ENCODE measurements at places on chromosomes 6 and 20.

DNA sequence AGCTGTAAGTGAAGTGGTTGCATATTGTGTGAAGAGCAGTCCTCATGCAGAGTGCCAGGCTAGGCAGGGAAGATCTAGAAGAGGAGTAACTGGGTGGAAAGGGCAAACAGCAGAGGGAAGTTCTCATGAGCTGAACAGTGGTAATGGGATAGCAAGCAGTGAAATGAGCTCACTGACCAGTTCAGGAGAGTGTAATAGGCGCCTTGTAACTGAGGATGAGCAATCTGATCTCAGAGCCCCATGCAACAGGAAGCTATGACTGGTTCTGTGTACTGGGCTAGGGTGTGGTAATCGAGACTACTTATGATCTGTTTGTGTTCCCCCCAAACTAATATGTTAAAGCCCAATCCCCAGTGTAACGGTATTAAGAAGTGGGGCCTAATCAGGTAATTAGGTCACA is 98.6 kb downstream of the RFX6 start:
- no peak for DNase-seq

DNA sequence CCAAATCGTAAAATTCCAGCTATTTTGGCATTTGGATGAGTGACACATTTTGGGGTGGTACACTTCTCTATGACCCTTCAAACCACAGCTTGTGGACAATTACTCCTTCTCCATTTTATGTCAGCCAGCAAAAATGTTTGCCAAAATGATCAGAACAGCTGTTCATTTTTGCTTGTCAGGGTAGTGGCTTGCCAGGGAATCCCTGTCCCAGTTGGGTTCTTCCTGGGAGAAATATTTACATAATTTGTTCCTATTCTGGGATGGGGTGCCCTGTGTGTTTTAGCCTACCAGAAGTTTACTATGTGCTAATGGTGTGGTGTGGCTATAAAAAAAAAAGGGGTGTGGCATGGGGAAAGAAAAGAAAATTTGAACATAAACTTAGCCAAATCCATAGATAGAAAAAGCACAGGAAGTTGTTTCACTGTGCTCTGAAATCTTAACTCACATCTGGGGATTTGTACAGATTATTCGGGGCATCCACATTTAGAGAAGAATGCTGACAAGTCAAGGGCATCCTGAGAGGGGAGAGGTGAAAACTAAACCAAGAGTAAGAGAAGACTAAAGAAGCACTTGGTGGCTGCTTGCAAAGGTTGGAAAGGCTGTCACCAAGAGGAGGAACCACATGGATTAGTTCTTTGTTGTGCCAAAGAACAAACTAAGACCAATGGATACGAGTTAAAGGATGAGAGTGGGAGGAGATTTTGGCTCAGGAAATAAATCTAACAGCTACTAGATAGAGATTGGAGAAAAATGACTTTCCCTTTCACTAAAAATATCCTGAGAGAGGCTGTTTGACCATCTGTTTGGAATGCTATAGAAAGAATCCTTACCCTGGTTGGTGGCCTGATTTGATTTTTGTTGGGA is 55.2 kb upstream of the RBM24 start:
- no peak for DNase-seq

- no peak for DNase-seq
Observed at GRCh38 chr6:33787346-33787953, 1.5 kb downstream of the LEMD2 start.

DNA sequence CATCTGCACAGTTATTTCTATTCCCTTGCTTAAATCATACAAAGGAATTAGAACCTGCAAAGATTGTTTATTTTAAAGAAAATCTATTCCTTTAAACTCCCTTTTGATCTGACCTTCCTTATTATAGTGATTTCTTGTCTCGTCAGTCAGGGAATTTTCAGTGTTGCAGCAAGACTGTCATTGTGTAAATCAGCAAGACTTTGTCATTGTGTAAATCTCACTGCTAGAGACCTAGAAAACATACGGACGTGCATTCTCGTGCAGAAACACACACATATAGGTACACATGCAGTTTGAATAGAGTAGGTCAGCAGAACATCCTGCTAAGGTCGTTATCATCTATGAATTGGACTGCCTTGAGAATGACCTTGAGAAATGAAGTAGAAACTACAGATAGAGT is 6.2 kb upstream of the SGK1 start:
- DNase-seq: no peak

GRCh38 chr6:116287689-116288282 is 8.1 kb upstream of the TSPYL1 start:
- DNase-seq: no peak

DNA sequence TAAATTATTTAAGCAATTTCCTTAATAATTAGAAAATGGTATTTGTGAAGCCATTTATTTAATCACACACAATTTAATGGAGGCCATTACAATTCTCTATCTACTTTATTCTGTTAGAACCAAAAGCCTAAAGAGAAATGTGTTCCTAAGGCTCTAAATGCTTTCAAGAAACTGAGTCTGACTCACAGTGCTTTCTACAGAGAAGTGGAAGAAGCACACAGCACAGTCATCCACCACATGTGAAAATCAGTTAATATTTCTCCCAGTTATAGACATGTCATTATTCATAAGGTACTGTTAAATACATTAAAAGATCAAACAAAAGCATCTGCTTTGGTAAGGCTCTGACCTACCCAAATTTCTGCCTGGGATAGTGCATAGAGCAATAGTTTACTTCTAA is 214.4 kb downstream of the ALDH8A1 start:
- DNase-seq: no peak

- peak; percentile 37 for DNase-seq
Observed at GRCh38 chr6:111871207-111871606, 2.0 kb downstream of the FYN start.

GRCh38 chr6:141833001-141833655 is 299.6 kb upstream of the GJE1 start:
- no peak for DNase-seq

DNA sequence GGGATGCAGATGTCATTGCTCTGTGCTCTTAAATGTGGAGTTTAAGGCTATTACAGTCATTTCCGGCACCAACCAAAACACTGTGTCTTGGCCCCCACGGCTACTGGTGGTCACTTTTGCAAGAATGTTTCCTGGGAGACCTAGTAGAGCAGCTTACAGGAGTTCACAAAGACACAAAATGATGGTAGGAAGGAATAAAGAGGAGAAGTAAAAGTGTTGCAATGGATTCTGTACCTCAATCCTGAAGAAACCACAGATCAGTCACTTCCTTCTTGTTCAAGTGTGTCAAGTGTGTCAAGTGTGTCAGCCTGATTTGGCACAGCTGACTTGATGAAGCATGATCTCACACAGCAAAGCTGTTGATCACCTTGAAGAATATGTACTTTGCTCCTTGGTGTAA is 344.0 kb downstream of the PLCB1 start:
- no peak for DNase-seq

GRCh38 chr6:115717062-115717461 is 343.6 kb downstream of the FRK start:
- DNase-seq: no peak

DNA sequence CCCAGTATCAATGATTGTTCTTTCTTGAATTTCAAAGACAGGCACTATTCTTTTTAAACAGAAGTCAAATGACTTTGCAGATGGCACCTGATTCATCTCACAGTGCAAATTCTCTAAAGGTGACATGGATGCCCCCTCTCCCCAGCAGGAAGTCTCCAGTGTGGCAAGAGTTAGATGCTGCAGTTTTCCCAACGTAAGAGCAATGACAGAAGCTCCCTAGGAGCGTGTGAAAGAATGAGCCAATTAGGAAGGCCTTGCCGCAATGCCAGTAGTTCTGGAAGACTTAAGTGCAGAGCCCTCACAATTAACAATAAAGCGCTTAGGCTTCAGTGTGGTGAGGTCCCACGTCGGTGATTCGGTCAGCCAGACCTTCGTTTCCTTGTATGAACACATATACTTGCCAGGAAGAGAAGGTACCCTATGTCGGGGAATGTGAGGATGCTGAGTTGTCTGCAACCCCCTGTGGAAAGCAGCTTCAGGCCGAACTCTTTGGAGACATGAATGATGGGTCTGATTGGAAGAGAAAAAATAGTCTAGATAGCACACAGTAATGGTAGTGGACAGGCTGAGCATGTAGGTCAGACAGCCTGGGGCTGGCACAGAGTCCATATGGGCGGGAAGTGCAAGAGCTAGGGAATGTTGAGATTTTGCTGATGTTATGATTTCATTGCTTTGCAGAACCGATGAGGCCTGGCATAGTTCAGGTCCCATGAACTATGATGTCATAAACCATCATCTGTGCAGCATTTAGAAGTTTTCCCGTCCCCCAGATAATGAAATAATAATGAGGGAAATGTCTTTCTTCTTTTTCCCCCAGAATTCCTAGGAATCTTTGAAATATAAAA is 132.6 kb downstream of the PHACTR1 start:
- DNase-seq: no peak

DNA sequence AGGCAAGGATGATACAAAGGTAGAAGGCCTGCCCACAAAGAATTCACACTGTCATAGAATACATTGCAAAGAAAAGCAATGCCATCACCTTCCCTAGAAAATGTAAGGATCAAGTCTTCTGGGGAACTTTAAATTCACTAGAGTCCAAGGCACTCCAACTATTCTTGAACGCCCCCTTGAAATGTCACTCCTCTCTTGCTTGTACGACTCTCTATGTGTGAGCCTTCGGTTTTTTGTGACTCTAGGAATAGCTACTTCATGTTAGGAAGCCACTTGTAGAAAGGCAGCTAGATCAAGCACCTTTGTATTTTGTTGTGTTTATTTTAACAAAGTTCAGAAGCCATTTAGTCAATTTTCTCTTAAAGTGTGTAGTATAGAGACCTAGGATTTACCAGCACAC is 159.2 kb upstream of the ARID1B start:
- DNase-seq: no peak

- no peak for DNase-seq
Observed at GRCh38 chr6:46648869-46649492, 3.6 kb downstream of the CYP39A1 start.

- DNase-seq: no peak
Observed at GRCh38 chr20:57851025-57851682, 141.3 kb upstream of the PMEPA1 start.

DNA sequence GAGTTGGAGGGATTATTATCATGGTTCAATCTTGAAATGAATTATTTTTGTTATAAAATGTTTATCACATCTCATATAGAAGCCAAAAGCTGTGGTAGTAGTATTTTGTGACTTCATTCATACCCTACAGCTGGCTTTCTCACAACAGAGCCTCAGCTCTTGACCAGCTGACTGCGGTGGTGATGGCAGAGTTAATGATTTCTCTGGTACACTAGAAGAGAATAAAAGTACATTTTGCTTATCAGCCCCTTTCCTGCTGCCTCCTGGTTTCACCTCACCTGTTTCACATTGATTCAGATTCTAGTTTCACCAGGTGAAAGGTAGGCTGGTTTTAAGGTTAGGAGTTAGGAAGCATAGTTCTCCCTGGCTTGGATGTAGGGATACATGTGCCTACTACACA is 55.7 kb downstream of the AFG1L start:
- no peak for DNase-seq

GRCh38 chr6:88167352-88167937 is 1.3 kb upstream of the CNR1 start:
- DNase-seq: no peak

- DNase-seq: no peak
Observed at GRCh38 chr6:162942866-162943265, 215.1 kb downstream of the PACRG start.

GRCh38 chr6:29680904-29681303 is at the start of gene ZFP57:
Gene ZFP57, minus strand, starts transcription at chr6:29681152. Its CDS starts 4,149 bp downstream, at chr6:29677003.
- DNase-seq: no peak

GRCh38 chr6:24440897-24441598 is 38.3 kb downstream of the MRS2 start:
- no peak for DNase-seq

- no peak for DNase-seq
Observed at GRCh38 chr6:15109338-15110090, 136.4 kb upstream of the JARID2 start.

- no peak for DNase-seq
Observed at GRCh38 chr6:1657116-1657770, 47.5 kb downstream of the FOXC1 start.

DNA sequence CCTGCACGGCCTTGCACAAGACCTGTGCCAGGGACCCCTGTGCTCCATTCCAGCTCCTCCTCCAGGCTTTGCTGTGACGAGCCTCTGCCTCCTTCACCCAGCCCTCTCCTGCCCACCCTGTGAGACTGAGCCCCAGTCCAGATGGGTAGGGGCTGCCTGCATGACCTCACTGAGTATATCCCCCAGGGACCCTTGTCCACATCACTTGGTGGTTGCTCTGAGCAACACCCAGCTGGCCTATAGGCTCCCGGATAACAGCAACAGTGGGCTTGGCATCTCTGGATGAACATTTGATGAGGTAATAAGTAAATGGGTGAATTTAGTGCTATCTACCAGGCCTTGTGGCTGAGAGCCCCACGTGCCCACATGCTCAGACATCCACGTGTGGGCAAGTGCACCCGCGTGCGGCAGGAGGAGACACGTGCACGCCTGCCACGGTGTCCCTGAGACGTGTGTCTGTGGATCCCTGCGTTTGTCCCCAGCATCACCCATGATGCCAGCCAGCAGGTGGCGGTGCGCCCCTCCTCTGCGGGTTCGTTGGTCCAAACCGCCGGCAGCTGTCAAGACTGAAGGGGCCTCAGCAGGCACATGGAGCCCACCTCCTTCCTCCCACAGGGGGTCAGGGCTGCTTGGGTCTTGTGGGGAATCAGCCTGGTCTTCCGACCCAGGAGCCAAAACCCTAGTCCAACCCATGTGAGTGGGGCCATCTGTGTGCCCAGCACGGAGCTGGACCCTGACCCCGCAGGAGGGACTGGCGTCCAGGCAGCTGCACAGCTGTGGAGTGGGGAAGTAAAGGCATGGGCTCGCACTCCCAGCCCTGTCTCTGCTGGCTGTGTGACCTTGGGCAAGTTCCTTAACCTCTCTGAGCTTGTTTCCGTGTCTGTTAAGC is 45.9 kb downstream of the FGD2 start:
- DNase-seq: peak; percentile 94

- no peak for DNase-seq
Observed at GRCh38 chr6:90351696-90352095, 55.1 kb upstream of the BACH2 start.

DNA sequence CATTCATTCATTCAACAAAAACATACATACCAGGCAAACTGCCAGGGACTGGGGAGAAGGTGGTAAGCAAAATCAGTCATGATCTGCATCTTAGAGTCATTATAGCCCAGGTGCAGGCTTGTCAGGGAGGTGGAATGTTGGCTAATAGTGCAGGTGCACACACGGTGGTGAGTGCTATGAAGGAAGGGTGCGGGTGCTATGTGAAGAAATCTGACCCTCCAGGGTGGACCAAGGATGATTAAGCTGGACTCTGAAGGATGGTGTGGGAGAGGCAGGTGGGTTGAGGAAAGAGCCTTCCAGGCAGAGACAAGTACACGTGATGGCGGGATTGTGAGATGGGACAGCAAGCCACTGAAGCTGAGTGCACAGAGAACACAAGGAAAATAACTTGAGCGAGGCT is 77.4 kb downstream of the B3GAT2 start:
- no peak for DNase-seq

GRCh38 chr20:44523746-44524145 is 1.9 kb upstream of the SERINC3 start:
- DNase-seq: no peak

GRCh38 chr6:163756079-163756478 is 341.6 kb downstream of the QKI start:
- DNase-seq: no peak

- DNase-seq: no peak
Observed at GRCh38 chr6:71420095-71420692, 131.6 kb downstream of the OGFRL1 start.

Measured in CD4-positive, alpha-beta T cell treated with Interleukin-17A for 4 hours (primary cell).